ENCODE measurements at places on chromosomes 4 and X.

DNA sequence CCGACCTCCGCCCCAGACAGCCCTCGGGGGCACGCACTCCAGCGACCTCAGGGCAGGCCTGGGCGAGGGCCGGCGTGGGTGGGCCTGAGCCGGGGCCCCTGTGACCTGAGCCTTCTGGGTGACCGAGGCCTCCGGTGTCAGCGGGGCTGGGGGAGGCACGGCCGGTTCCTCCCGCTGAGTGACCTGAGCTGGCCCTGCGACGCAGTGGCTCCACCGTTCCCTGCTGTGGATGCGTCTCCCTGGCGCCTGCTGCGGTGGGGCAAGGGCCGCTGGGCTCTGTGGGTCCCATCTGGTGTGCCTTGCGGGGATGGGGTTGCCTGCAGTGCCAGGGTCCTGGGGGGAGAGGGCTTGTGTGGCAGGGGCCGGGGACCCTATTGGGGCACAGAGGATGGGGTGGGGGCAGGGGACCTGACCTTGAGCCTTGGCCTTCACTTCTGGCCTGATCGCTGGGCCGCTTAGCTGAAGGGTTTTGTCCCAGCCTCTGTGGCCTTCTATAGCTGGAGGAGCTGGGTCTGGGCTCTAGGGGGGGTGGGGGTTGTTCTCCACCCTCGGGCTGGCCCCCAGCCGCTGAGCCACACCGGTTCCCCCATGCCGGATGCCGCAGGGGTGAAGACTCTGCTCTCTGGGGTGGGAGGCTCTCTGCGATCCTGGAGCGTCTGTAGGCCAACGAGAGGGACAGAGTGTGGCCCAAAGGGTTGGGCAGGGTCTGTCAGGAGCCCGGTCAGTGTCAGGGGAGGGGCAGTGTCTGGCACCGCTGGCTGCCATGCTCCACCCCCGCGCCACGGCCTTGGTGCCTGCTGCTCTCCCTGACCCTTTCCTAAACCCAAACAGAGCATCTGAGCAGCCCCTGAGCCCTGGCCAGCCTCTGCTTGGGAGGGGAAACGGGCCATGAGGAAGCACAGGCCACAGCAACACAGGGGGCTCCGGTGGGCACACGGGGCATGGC is 2.3 kb downstream of the NAT8L start:
- DNase-seq: no peak

DNA sequence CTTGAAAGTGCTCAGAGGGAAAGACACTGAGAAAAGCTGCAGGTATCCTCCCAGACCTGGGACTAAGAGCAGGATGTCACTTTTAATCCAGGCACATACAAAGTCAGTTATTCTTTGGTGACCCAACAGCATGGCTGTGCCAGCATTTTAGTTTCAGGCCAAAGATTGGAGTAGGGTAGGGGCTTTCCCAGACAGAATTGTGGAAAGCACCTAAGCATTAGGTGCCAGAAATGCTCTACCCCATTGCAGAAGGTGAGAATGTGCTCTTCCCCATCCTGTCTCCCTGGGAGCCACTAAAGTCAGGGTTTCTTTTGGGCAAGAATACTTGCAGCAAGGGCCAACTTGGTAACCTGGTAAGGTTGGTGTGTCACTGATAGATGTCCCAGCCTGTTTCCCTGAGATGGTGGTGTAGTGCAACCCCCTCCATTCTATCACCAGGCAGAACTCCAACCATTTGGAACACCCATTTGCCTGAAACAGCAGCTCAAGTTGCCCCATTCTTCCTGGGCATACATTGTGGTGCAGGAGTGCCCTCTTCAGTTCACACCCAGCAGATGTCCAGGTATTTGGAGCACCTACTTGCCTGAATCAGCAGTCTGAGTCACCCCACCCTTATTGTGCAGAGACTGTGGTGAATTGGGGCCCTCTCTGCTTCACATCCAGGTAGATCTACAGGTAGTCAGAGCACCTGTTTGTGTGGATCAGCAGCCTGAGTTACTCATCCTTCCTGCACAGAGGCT is 183.5 kb downstream of the ZC4H2 start:
- DNase-seq: no peak

- no peak for DNase-seq
These were observed 99.6 kb upstream of the INTU start for GRCh38 chr4:127533028-127533700.

DNA sequence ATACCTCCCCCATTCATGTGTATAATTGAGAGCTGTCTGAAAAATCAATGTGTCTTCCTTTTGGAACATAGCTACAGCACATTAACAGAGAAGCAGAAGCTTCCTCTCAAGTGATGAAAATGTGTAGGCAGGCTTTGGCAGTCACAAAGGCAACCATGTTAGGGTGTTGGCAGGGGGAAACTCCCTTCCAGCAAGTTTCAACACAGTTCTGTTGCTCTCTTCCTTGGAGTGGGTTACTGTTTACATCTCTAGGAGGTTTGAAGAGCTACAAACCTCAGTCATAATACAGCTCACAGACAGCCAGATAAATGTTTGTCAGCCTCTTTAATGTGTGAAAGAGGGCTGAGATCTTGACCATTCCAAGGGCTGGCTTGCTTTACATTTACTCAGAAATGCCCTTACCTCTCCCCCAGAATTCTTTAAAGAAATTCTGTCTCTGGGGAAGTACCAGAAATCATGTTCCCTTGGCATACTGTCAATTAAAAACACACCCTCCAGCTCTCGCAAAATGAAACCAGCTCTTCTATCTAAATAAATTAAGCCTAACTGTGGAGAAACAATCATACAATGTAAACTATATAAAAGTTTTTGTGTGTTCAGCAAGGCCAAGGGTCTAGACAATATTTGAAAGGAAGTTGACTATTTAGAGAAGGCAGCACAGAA is 18.9 kb downstream of the ZBTB33 start:
- DNase-seq: no peak
